ENCODE measurements at places on chromosomes 1 and 21.

GRCh38 chr1:19866758-19867157 is 15.4 kb upstream of the OTUD3 start:
- no peak for DNase-seq

GRCh38 chr1:3166206-3166918 is 97.4 kb downstream of the PRDM16 start:
- no peak for DNase-seq

GRCh38 chr1:240495601-240496000 is 116.4 kb downstream of the GREM2 start:
- no peak for DNase-seq

DNA sequence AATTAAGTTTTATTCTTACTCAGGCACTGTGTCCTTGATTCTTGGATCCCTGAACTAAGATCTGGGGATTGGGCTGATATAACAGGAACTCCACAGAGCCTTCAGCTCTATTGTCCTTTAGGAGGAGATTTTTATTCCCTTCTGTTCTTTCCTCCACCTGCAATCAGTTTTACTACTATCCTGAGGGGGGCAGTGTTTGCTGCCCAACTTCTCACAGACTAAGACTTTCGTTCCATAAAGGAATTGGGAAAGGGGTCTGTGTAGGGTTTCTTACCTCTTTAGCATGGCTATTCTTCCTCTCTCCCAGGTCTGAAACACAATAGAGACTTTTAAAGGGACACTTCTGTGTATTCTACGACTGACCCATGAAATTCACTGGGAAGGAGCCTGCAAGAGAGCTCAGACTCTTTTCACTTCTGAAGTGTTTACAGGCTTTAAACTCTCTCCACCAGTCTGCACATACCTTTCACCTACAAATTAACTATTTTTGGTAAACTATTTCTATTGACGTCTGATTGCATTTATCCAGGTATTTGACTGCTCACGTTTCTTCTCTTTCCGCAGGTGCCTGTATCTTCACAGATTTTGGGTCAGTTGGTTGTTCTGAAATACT is 103.3 kb upstream of the DEPDC1 start:
- DNase-seq, result no peak

DNA sequence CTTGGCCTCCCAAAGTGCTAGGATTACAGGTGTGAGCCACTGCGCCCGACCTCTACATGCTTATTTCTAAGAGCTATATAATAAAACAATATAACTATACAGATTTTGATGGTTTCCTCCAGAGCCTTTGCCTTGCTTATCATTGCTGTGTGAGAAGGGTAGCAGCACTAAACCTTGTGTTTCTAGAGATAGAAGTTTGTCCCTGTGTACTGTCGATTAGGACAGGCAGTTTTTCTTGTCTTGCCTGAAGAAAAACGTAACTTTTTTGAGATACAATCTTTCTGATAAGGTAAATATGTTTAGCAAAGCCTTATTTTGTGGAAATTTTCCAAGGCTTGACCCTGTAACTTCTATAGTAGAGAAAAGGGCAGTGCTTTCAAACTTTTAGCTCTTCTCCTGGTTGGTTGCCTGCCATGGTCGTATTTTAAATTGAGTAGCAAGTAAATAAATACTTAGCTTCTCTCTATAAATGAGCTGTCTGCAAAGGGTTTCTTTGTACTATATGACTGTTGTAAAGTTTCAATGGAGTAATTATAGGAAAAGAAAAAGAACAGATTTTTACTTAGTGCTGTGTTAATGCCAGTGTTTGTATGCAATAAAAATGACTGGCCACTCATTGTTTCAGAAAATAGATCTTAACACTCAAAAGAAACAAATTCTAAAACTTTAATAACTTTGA is 86.4 kb upstream of the CACYBP start:
- DNase-seq, result no peak

DNA sequence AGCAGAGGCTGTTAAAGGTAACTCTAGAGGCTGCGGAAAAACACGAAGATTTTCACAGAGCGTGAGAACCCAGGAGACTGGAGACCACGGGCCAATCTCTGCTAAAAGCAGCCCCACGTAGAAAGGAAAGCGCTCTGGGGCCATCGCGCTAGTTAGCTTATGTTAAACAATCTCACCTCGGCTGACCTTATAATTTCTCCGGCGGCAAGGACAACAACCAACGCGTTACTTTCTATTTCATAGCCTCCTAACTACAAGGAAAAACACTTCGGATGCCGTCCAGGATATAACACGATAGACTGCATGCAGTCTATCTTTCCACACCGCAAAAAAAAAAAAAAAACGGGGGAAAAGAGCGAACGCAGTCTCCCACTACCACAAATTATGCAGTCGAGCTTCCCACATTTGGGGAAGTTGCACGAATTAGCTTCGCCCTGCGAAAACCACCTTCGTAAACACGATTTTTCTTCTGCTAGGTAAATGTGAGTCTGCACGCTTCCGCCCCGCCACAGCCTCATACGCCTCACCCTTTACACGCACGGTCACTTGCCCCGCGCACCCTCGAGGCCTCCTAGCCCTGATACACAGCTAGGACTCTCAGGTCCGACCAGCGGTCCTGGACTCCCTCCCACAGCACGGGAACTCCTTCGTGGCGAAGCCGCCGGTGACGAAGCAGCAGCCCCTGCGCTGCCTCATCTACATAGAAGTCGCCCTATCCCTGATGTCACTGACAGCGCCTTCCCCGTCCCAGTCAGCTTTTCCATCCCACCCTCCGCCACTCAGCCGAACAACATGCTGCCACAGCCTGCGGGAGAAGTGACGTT is 87.8 kb downstream of the PRKAB2 start:
- DNase-seq, result peak; percentile 84

DNA sequence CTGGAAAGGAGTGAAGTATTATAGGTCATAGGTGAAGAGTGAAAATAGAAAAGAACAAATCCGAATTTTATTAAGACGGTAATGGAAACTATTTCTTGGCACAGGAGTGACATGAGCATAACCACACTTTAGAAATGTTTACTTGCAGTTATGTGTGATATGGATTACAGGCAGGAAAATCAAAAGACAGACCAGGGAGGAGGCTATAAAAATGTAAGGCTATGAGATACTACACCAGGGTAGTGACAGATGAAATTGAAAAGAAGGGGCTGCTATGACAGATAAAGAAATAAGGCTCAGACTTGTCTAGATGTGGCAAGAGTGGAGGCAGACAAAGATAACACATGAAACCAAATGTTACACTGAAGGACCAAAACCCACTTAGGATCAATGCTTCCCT is 31.7 kb downstream of the GPATCH2 start:
- DNase-seq, result no peak

DNA sequence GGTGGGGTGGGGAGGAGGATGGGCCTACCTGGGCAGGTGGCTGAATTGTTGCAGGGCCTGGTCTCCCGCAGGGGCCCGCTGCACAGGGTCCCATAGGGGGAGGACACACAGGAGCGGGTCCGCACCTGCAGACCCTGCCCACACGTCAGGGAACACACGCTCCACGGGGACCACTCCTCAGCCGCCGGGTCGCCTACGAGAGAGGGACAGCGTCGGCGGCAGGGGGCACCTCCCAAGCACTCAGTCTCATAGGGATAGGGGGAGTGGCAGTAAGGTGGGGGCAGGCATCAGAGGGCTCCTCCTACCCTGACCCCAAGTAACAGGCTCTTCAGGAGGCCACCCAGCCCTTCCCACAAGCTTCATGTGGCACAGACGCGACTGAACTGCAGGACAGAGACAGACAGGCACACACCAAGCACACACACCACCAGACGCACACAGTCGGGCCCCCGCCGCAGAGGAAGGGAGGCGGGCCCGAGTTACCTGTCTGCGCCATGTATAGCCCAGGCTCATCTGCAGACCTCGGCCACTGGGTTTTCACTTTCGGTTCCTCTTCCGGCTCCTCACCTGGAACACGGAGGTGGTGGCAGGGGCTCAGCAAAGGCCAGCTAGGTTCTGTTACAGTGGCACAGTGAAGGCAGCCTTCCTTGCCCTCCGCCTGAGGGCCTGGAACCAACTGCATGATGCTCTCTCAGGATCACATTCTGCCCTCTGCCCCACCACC is 19.8 kb downstream of the ADGRB2 start:
- no peak for DNase-seq

- DNase-seq, result peak; percentile 44
Observed at GRCh38 chr1:41041614-41042270, 20.2 kb upstream of the SLFNL1 start.

DNA sequence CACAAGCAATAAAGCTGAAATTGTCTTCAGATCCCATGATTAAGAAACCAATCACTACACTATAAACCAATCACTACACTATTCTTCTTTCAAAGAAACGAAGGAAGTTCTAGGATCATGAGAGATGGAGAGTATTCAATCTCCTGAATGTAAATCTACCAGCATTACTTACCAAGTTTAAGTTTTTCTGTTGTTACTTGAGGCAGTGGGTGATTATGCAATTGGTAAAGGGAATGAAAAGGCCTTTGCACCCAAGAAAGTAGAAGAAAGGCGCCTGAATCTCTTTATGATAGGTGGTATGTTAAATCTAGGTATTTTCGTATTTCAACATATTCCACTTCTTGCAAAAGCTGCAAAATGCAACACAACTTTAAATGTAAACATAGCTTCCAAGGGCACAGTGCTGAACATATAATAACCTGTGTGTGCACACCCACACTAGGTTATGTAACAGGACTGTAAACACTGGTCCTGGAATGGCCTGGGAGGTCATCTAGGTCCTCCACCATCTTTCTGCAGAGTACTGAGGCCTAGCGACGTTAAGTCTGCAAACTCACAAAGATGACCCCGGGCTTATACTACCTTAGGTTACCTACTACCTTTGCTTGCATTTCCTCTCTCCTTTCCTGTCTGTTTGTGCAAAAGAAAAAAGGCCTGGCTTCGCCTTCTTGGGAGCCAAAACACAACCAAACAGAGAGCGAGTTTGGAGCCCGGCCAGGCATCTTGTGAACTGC is 1.1 kb upstream of the UAP1 start:
- no peak for DNase-seq

DNA sequence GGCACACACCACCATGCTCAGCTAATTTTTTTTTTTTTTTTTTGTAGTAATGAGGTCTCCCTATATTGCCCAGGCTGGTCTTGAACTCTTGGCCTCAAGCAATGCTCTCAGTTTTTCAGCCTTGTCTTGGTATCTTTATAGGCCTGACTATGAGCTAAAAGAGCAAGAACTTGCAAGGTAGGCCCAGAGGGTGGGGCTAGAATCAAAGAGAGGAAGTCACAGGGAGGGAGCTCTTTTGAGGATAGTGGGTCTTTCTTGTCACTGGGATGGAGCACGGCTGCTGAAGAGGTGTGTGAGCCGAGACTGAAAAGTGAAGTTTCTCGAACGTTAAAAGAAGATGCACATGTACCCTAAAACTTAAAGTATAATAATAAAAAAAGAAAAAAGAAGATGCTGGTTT is 260.0 kb upstream of the BEND5 start:
- DNase-seq, result no peak

DNA sequence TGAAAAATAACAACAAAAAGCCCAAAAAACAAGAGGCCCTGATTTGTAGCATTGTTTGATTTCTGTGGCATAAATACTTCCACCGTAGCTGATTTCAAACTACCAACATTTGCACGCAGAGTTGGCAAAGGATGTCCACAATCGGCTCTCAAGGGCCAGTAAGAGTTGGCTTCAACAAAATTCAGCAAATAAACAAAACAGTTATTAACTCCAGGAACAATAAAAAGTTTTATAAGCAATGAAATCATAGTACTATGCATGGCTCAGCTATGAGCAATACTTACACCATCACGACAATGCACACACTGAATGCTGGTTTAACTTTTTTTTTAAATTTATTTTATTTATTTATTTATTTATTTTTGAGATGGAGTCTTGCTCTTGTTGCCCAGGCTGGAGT is 8.7 kb upstream of the COX20 start:
- no peak for DNase-seq

- no peak for DNase-seq
Observed at GRCh38 chr1:161357073-161357472, 10.6 kb downstream of the CFAP126 start.

GRCh38 chr1:115771847-115772457 is 3.4 kb upstream of the CASQ2 start:
- peak; percentile 76 for DNase-seq
